Stimulated activated CD8-positive, alpha-beta memory T cell treated with anti-CD3 and anti-CD28 coated beads, Interleukin-15, amount 100 ng/mL, for 1 hour (primary cell): ENCODE measurements at places on chromosomes 16 and 17.

- no peak for DNase-seq
Measured at GRCh38 chr16:51872524-51872923, 674.4 kb downstream of the TOX3 start.

GRCh38 chr17:42315402-42316156, 27.3 kb downstream of the STAT5A start:
- DNase-seq, result no peak

DNA sequence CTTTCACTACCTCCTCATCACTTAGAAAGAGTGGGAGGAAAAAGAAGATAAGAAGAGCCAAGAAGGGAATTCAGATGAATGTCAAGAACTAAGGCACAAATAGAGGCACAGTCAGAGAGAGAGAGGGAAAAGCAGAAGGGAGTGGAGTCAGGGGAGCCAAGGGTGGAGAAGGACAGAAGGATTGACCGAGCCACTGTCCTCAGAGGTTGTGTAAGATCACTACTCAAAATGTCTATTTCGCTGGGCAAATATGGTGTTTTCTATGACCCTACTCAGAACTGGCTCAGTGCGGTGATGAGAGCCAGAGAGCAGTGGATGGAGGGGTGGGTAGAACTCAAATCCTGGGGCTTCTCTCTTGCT, 139.2 kb upstream of the HS3ST2 start:
- DNase-seq, result no peak

DNA sequence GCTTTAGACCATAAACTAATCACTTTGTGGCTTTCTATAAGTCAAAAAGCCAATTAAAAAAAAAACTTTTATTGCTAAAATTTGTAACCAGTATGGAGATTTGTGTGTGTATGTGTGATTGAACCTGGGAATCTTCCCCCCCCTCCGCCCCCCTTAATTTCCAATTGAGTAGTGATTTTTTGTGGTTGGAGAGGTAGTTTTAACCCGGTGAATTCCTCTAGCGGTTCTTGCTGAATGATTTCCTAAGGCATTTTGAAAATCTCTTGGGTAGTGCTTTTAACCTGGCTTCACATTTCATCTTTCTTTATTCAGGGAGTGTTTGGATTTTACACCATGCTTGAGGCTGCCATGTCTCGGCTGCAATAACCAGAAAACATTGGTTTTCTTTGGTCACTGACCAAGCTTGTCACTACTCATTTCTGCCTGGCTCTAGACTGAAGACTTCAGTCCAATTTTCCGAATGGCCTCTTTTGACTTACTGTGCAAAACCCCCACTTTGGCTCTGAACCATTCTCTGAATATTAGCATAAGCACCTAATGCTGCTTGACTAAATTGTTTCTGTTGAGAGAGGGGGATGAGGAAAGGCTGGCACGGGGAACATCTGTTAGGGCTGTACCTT, 35.6 kb downstream of the PRKCA start:
- no peak for DNase-seq

DNA sequence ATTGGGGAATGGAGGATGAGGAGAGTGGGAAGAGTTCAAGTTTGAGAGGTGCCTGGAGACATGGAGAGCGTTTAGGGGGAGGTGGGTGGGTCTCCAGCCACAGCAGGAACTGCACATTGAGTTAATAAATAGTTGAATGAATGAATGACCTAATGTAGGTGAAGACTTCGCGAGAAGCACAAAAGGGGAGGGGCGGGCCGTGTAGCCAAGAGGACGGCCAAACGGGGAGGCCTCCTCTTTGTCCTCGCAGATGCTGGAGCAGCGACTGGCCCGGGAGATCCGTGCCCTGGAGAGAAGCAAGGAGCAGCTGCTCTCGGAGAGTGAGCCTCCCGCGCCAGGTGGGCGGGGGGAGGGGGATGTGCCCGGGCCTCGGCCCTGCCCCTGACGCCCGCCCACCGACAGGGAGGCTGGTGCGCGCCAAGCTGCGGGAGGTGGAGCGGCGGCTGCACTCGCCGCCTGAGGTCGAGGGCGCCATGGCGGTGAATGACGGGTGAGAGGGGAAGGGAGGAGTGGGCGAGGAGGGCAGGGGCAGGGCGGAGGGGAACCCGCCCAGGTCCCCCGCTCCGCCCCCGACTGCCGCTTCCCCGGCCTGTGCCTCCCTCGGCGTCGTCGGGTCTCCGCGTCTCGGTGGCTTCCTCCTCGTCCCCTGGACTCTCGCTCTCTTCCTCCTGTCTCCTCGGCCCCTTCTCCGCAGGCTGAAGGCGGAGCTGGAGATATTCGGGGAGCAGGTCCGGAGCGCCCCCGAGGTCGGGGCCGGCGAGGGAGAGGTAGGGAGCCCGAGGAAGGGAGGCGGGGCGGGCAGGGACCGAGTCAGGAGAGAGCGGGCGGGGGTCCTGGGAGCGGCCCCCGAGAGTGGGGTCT, 12.9 kb downstream of the SYCE1L start:
- DNase-seq, result peak; percentile 50

- peak; percentile 72 for DNase-seq
Measured at GRCh38 chr17:2336215-2336851, at the start of gene TSR1. TSS of gene TSR1 (minus strand) at chr17:2336457. CDS start at chr17:2336427, 30 bp downstream.

- DNase-seq, result no peak
Measured at GRCh38 chr16:55265926-55266325, 58.1 kb upstream of the IRX6 start.

GRCh38 chr17:55965051-55965450, 188.2 kb upstream of the ANKFN1 start:
- no peak for DNase-seq

DNA sequence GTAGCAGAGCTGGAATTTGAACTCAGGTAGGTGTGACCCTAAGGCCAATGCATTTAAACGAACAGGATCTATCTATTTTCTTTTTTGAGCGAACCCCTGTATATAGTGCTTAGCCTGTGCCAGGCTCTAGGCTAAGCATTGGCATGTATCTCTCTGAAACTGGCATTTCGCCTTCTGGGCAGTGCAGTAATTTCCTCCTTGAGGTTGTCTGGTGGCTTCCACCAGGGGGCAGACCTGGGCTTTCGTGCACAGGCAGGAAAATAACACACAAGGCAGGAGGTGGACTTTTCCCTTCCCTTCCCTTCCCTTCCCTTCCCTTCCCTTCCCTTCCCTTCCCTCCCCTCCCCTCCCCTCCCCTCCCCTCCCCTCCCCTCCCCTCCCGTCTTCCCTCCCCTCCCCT, 34.4 kb upstream of the PRKCB start:
- peak; percentile 67 for DNase-seq

DNA sequence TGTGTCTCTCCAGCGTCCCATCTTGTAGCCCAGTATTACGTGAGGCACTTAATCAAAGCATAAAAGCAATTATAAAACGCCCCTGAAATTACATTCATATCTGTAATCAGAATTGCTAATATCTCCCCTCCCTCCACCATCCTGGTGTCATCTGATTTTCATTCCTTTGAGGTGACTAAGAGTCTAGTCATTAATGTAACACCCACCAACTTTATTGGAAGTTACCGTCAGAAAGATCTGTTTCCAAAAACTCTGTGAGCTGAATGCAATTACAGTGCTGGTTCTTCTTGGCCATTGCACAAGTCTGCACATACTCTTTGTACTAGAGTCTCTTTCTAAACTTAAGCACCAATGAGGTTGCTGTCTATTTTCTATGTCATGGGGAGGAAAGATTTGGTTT, 12.5 kb upstream of the MAF start:
- DNase-seq, result no peak

DNA sequence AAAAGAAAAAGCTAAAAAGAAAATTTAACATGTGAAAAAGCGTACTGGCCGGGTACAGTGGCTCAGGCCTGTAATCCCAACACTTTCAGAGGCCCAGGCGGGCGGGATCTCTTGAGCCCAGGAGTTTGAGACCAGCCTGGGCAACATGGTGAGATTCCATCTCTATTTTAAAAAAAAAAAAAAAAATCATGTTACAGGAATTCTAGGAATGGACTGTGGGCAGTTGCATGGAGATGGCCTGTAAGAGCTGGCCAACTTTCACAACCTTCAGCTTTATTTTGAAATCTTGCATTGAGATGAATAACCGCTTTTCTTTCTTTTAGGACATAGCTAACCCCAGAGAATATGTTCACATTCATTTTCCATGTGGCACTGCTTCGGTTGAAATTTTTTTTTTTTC, 8.2 kb upstream of the CIAO3 start:
- no peak for DNase-seq

- DNase-seq, result no peak
Measured at GRCh38 chr16:55478827-55479429, at the start of gene MMP2. TSS of gene MMP2 (plus strand) at chr16:55479198. CDS start at chr16:55479480, 282 bp downstream.

DNA sequence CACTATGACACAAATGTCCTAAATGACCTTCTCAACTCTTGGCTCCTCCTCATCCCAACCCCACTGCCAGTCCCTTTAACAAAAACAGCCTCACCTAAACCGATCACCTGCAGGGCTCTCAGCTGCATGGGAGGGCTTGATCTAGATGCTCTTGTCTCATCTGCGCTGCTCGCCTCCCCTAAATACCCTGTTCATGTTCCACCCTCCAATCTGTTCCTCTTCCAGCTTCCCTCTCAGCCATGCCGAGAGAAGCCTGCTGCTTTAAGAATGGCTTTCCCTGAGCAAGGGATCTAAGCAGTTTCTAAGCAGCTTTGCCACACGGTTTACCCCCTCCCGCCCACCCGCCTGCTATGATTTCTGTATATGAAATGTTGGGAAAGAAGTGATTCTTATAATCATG, 23.7 kb downstream of the PIPOX start:
- DNase-seq, result no peak

DNA sequence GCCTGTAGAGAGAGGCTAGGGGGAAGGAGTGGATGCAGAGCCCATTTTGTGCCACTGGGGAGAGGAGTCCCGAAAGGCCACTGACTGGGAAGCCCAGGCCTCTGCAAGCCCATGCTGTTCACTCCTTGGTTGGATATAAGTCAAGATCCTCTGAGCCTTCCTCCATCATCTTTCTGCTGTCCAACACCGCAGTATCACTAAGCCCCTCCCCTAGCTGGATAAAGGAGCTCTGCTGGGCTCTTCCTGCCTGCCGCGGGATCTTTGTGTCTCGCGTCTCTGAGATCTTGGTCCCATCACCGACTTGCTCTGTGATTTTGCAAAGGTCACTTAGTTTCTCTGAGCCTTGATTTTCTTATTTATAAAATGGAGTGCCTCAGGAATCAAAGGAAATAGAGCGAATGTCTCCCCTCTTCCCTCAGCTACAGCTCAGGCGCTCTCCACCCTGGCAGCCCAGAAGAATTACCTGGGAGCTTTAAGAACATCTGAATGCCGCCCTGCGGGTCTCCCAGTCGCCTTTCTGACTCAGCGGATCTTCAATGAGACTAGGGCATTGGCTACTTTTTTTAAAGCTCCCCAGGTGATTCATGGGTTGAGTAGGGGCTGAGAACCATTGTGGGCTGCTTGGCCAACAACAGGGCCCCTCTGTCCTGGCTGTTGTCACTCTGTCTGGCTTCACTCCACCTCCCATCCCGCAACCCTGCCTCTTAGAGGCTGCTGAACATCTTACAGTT, 25.2 kb upstream of the TMEM220 start:
- no peak for DNase-seq

GRCh38 chr16:16075488-16076422, 126.3 kb downstream of the ABCC1 start:
- no peak for DNase-seq

- no peak for DNase-seq
Measured at GRCh38 chr17:17999364-18000029, 26.8 kb downstream of the DRC3 start.

GRCh38 chr16:88566158-88566557, 4.0 kb upstream of the ZC3H18 start:
- DNase-seq, result no peak

DNA sequence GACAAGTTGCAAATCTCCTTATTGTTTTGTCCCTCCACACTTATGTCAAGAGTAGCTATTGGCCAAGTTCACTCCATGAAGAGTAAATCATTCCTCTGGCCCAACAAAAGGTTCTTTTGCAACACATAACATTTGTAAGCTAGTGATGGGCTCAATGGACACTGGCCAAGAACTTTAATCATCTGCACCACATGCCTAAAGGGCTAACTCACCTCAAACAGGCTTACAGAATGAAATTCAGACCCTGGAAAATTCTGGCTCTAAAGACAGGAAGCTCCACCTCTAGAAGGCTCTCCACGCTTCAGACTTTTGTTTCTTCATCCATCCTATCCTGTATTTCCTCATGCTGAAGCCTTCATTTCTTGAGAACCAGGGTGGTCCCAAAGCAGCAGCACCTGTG, 10.9 kb upstream of the ANKFN1 start:
- DNase-seq, result no peak
